ENCODE measurements at places on chromosomes 6 and 20.

- no peak for DNase-seq
These were observed 15.6 kb upstream of the BICRAL start for GRCh38 chr6:42766163-42766670.

DNA sequence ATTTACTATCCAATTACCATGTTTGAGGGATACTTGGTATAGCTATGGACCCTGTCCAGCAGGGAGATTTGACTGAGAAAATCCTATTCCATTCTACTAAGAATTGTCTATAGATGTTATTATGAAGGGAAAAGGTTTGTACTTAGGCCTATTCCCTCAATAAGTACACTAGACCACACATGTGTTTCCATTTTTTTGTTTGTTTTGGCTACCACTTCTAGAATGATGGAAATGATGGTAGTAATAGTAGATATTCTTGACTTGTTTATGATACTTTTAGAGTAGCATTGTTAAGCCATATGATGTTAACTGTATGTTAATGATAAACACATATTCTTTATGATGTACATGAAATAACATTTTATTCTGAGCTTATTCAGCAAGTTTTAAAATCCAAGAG lies 144.8 kb downstream of the OGFRL1 start:
- DNase-seq: no peak

DNA sequence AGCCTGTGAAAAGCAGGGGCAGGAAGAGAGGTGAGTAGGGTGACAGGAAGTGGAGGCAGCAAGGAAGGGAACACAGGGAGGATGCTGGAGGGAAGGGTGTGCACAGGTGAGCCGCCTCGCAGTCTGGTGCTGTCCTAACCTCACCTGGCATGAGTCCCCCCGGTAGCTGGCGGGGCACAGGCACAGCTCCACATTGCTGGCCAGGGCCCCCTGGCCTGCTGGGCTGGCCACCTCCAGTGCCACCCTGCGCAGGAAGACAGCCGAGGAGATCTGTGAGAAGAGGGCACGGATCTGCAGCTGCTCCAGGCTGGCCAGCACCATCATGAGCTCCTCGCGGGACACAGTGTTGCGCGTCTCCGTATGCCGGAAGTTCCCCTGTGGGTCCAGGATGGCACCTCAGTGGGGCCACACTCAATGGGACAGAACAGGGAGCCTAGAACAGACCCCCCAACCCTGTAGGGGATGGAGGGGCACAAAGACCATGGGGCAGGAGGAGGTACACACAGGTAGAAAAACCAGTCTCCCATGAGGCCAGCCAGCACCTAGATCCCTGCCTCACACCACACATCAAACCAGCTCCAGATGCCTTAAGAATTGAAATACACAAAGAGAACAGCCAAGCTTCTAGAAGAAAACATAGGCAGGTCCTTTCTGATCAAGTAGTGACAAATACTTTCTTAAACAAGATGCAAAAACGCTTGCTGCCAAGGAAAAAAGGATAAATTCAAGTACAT lies 22.5 kb downstream of the ADRM1 start:
- no peak for DNase-seq

DNA sequence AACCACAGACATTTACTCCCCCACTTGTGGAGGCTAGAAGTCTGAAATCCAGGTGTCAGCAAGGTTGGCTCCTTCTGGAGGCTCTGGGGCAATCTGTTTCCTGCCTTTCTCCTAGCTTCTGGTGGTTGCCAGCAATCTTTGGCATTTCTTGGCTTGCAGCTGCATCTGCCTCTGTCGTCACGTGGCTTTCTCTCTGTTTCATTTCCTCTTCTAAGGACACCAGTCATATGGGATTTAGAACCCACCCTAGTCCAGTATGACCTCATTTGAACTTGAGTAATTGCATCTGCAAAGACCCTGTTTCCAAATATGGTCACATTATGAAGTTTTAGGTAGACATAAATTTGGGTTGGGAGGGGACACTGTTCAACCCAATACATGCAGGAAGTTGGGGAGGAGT lies 56.2 kb upstream of the EPB41L1 start:
- DNase-seq: no peak

DNA sequence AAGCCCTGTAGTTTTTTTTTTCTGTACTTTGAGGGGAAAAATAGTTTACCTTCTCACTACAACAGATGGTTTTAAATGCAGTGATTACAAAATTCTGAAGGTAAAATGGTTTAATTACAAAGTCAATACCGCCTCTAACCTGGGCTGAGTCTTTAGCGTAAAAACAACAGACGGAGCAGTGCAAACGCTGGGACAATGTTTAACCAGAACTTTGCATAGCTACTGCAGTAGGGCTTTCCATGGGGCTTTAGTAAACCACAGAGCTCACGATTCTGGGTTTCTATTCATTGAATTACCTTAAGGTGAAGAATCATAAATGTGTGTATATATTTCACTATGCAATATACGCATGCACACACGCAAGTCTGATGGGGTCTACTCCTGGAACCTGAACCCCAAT lies 77.9 kb downstream of the RFX6 start:
- no peak for DNase-seq

GRCh38 chr6:159762681-159763293 lies 942 bp downstream of the ACAT2 start:
- DNase-seq: no peak

GRCh38 chr6:56668158-56668557 lies 25.5 kb upstream of the DST start:
- DNase-seq: no peak

All from GM04503 (cell line).